ENCODE measurements at places on chromosomes 5 and 9.

- peak; percentile 97 for DNase-seq
Observed at GRCh38 chr5:181246276-181247049, 2.8 kb upstream of the RACK1 start.

DNA sequence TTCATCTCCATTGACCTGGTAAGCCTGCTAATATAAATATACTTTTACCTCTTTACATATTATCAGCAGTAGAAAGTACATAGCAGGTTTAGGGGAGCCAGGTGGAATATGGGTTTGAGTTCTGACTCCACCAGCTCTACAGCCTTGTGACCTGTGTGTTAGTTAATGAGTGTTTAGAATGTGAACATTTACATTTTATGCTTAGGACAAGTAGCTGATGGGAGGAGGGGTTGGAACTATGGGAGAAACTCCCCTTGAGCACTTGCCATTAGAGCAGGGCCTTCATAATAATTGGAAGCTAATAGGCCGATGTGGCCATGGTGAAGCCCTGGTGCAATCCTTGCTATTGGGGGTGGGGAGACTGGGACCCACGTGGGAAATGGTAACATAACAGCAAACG lies 148.3 kb upstream of the NTRK2 start:
- DNase-seq = no peak

- no peak for DNase-seq
Observed at GRCh38 chr9:38010918-38011704, 57.9 kb downstream of the SHB start.

- no peak for DNase-seq
Observed at GRCh38 chr9:111076042-111076441, 37.8 kb upstream of the LPAR1 start.

- no peak for DNase-seq
Observed at GRCh38 chr9:129665389-129665775, at the start of gene PRRX2. Gene PRRX2, plus strand, starts transcription at chr9:129665647. Its CDS starts 221 bp downstream, at chr9:129665868.

DNA sequence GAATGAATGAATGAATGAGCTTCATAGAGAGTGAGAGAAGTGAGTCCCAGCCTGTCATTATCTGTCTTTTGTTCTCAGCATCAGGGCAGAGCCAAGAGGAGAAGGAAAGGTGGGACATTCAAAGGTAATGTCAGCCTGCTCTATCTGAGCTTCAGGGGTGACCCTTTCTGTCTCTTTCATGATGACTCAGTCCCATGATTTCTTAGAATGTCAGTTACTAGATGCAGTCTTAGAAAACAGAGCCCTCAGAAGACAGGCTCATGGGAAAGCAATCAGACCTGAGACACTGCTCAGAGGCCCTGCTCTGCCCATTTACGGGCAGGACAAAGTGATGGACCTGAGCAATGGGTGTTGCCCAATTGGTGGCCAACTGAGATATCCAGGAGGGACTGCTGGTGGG lies 1.1 kb downstream of the SPATA31D1 start:
- DNase-seq = no peak

DNA sequence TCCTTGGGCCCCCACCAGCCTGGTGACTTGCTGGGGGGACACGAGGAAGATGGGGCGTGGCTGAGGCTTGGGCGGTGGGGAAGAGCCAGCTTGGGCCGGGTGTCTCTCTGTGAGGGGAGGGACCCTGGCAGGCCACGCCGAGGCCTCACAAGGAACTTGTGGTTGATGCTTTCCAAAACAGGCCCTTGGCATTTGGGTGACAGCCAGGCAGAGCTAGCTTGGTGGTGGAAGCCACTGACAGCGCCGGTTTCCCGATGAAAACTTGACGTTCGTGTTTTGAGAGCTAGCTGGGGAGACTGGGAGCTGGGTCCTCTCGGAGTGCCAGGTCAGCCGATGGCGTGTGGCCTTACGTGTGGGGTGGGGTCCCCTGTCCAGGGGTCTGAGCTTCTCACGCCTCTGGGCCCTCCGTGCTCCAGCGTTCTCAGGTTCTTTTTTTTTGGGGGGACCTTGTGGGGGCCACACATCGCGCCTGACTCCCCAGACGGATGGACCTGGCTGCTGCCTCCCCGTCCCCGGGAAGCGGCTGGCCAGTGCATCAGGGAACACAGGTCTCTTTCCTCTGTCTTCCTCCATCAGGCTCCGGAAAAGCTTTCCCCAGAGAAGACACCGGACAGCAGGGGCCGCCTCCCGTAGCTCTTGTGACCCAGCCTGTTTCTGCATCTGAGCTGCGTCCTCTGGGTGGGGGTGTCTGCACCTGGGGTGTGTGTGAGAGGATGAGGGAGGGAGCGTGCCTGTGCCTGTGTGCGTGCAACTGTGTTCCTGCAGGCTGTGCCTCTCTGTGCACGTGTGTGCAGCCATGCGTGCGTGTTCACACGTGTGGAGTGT lies 129.3 kb upstream of the LPCAT1 start:
- DNase-seq = peak; percentile 56

DNA sequence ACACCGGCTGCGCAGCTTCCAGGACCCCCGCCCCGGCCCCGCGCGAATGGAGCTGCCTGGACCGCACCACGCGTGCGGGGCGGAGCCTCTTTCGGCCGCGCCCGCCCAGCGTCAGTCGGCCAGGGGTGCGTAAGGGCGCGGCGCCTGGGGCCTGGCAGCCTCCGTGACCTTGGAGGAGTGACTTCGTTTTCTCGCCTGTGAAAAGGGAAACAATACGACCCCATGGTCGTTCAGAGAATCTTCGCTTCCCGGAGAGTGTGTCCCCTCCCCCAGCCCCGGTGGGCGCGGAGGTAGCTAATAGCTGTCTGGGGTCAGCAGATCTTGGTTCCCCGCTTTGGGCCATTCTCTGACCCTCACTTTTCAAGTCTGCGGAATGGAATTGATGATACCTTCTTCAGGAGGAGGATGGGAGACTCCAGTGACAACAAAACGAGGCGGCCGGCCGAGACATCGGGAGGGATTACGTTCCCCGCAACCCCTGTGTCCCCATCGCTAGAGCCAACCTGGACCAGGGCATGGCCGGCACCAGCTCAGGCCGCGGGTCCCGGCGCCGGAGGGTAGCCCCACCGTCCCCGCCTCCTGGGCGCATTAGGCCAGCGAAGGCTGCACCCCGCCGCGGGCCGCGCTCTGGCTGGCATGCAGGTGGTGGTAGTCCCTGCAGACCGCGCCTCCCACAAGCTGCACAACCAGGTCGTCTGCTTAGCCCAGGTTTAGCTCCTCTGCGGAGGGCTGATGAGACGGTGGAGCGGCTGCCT lies 5.5 kb upstream of the CDHR2 start:
- no peak for DNase-seq

DNA sequence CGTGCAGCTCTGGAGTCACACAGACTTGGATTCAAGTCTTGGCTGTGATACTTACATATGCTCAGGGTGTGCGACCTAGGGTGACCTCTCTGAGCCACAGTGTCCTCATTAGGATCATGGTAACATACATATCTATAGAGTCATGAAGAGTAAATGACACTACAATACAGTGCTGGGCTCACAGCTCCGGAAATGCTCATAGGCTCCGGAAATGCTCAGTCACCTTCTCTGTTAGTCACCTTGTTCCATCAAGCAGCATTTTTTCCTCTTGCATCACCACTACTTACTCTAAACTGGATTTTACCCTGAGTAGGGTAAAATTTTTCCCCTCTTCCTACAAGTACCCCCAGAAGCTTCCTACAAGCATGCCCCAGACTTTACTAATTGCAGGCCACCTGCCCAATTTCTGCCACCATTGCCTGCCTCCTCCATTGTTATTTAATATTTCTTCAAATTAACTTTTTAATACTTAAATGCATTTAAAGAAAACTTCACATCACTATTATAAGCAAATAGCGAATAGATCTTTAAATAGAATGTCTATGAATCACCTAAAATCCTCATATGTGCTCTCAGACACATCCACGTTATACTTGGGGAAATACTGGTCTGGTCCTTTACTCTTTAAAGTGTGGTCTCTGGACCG lies 147.6 kb upstream of the SPRY4 start:
- DNase-seq = no peak

DNA sequence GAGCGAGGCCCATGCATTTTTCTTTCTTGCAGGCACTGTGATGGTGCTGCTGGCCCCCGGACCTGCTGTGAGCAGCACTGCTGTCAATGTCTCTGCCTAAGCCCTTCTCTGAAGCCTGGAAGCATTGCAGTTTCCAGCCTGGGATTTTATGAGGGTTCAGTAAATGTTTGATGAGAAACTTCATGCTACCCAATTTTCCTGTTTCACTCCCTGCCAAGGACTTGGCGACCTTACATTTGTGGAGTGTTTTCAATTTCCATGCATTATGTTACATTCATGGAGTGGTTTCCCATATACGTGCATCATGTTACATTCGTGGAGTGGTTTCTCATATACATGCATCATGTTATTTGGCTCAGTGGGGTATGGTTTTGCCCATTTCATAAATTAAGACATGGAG lies 90.7 kb upstream of the PTCH1 start:
- DNase-seq = no peak

GRCh38 chr5:136720674-136721073 lies 355.3 kb upstream of the TRPC7 start:
- no peak for DNase-seq

GRCh38 chr9:28212979-28213378 lies 639.7 kb upstream of the C9orf72 start:
- no peak for DNase-seq

DNA sequence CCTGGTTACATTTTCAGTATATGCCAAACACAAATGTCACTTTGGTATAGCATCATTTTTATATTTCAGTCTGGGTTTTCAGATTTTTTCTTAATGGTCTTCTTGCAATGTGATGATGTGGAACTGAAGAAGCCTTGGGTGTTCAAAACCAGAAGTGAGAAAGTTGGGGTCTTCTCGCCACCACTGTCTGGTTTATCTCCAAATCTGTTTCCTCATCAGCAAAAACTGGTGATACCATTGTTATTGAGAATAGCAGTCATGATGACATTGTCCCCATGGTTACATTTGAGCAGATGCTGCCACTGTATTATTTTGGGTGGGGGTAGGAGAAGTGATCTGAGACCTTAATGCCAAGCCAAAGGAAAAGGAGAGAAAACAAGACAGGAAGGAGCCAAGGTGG lies 85.9 kb upstream of the MAP3K1 start:
- no peak for DNase-seq

DNA sequence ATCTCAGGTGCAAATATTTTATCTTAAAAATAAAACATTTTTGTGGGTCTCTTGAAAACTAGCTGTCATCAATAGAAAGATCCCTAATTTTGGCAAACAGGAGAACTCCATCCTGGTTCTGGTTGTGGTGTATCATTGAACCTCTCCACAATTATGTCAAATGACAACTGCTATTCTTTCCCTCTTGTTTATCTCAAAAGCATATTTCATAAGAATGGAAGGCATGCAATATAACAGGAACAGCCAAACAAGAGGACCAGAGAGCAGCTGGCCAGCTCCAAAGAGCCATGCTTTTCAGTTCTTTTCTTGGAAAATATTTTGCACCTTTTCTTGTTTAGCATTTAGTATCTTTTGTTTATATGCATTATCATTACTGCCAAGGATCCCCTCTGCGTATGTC lies 125.4 kb downstream of the ADAMTS6 start:
- DNase-seq = no peak

- no peak for DNase-seq
Observed at GRCh38 chr5:76622076-76622475, 1.1 kb downstream of the F2RL2 start.

- DNase-seq = peak; percentile 21
Observed at GRCh38 chr9:91066856-91067255, 265.2 kb downstream of the SYK start.

DNA sequence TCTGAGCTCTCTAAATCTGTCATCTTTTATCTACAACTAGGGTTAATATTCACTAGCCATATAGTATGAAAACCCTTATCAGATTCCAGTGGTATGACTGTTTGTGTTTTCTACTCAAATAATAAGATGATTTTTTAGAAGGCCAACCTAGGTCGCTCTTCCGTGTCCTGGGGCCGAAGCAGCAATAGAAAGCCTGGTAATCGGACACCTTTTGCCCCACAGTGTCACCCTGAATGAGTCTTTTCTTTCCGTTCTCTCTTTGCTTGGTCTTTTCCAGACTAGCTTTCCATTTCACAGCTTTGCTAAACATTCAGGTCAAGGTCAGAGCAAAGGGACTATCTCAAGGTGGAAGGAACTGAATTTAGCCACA lies 243.3 kb upstream of the ANKRD55 start:
- peak; percentile 9 for DNase-seq

GRCh38 chr9:35285731-35286130 lies 123.9 kb downstream of the UNC13B start:
- DNase-seq = no peak

DNA sequence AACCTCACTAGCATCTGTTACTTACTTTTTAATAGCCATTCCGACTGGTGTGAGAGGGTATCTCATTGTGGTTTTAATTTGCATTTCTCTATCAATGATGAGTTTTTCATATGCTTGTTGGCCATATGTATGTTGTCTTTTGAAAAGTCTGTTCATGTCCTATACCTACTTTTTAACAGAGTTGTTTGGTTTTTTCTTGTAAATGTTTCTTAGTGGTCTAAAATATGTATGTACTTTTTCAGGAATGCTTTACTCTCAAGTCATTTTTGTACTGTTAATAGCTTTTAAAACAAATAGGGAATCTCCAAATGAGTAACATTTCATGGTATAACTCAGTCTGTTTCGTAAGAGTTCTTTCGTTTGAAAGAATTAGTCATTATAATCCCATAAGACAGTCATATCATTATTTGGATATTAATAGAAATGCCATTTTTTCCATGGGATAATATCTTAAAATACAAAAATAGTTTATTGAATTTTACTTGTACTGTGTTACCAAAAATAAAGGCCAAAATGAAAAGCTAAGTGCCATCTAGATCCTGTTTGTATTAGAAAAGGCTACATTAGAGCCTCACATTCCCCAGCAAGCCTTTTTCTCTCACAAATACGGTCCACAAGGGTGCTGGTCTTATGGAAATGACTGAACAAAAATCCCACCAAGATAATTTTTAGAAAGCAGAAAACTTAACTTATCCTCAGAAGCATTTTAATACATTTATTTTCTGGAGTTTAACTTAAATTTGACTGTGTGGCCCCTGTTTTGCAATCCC lies 247.7 kb downstream of the PJA2 start:
- no peak for DNase-seq

DNA sequence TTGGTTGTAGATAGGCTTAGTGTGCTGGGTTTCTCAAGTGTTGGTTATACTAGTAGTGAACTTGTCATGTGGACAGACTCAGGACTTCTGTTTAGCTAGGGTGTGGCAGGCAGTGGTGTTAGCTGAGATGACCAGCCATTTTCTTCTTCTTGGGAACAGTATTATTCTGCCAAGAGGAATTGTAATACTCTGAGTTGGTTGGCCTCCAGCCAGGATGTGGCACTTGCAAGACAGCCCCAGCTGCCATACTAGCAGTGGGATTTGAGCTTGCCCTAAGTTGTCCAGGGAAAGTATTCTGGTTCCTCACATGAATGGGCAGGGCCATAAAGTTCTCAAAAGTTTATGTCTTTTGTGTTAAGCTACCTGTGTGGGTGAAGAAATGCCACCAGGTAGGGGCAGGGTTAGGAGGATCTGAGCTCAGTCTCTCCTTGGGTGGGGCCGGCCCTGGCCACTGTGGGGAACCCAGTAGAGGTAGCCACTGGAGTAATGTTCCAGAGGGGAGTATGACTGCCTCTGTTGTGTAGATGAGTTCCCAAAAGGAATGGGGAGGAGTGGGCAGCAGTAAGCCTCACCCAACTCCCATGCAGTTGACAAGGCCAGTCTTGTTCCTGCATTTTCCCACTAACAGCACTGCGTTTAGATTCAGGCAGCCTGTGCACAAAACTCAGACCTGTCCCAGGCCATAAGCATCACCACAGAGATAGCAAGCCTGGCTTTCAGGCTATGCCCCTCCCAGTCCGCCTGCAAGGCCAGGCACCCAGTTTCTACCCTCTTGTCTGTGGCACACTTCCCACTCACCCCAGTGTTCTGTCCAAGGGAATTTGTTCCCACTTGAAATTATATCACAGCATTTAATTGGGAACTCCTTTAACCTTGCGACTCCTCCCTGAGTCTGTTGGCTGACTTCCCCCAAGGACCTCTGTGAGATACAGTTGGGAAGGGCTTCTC lies 250.7 kb downstream of the ANXA1 start:
- DNase-seq = no peak

All from coronary artery (tissue), 2 donors.